Stimulated activated CD4-positive, alpha-beta T cell treated with anti-CD3 and anti-CD28 coated beads, Interleukin-2, amount 100 ng/mL, for 48 hours (primary cell): ENCODE measurements at places on chromosomes 2 and 18.

DNA sequence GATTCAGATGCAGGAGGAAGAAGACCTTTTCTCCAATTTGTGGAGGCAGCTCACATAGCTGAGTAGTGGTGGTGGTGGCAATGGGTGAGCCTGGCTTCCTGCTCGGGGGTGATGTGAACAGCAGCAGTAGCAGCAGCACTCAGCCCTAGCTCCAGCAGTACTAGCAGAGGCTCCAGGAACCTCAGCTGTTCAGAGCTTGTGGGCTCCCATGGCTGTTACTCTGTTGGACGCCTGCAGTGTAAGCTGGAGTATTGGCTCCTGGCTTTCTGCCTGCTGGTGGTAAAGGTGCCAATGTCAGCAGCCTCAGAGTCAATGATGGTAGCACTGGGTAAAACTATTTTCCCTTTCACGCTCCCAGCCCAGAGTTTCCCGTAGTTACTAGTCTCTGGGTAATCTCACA lies 3.1 kb upstream of the SEH1L start:
- DNase-seq: no peak

DNA sequence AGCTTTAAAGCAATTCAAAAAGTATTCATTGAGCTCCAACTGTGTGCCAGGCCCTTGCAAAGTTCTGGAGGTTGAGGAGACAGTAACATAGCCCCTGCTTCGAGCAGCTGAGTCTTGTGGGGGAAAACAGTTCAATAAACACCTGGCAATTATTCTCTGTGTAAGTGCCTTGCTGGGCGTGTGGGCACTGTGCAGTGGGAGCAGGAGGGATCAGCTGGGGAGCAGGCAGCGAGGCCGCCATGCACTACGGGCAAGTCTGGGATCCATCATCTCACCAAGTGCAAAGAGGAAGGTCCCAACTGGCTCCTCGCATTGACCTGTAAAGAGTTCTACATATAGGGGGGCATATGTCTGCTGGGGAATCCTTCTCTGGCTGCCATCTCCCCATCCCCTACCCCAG lies 342.2 kb upstream of the HS6ST1 start:
- no peak for DNase-seq

GRCh38 chr2:132037527-132038178 lies 124.1 kb downstream of the ANKRD30BL start:
- no peak for DNase-seq

GRCh38 chr2:66583881-66584280 lies 149.0 kb downstream of the MEIS1 start:
- no peak for DNase-seq

- DNase-seq: peak; percentile 91
These were observed 431 bp upstream of the SEC11C start for GRCh38 chr18:59139291-59139614.

- no peak for DNase-seq
These were observed 4.6 kb upstream of the ATOH8 start for GRCh38 chr2:85748985-85749875.

- DNase-seq: no peak
These were observed 74.6 kb downstream of the TTC27 start for GRCh38 chr2:32702303-32703064.

GRCh38 chr2:62706721-62707521 lies 1.4 kb downstream of the EHBP1 start:
- DNase-seq: no peak

GRCh38 chr18:79403723-79404566 lies 8.2 kb downstream of the NFATC1 start:
- no peak for DNase-seq

DNA sequence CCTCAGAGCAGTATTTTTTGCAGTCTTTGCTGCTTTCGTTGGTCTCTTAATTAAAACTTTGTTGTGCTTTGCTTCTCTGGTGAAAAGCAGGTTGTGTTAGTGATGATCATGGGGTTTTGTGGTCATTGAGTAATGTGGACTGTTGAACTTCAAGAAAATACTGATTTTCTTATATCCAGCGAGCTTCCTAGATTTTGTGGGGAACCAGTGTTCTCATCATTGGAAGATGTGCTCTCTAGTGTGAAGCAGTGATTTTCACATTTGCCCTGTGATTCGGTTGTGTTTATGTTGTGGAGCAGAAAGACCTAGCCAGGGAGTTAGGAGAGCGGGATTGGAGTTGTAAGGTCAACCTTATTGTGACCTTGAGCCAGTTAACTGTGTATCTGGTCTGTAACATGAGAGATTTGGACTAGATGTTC lies 12.4 kb downstream of the ASAP2 start:
- no peak for DNase-seq

DNA sequence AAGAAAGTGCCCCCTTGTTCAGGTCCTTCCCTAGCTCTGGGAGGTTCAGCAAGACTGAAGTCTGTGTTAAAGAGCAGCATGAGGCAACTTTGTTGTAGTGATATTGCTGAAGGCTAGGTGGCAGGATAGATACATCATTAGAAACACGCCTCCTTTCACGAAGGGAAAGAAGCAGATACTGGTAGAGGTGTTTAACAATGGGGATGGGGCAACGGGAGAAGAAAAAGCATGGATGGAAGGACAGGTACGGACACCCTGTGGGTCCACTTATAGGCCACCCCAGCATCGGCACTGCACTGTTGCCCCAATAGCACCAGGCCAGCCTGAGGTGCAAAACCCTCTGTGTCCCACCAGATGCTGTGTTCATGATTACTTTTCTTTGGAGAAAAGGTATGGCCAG lies 3.5 kb upstream of the IGFBP5 start:
- no peak for DNase-seq

DNA sequence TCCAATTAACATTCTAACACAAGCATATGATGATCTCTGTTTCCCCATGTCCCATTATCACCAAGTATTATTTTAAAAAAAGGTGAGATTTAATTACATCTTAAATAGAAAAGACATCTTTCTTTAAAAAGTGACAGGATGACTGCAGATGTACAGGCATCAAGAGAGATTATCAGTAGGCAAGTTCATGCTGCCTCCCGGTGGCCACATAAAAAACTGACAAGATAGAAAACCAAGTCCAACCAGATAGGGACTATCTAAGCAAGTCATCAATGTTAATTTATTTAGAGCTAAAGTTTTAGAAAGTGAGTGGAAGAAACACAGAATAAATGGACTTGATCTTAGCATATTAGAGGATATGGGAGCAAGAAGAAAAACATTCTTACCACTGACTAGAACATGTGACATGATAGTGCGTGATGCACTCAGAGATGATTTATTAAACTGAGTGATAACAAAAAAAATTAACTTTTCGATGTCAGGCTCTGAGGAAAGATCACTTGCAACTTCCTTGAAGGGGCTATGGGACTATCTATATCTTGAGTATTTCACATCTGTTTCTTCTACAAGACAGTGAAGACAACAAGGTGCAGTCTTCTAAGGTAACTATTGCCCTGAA lies 5.4 kb upstream of the TDRD15 start:
- DNase-seq: no peak

- no peak for DNase-seq
These were observed 22.4 kb upstream of the SLC8A1 start for GRCh38 chr2:40474306-40474705.
